ENCODE measurements at places on chromosomes 2 and 18.

GRCh38 chr2:201879996-201880395, 73.7 kb downstream of the CDK15 start:
- no peak for DNase-seq

- no peak for DNase-seq
Observed at GRCh38 chr2:797556-797955, 120.3 kb upstream of the TMEM18 start.

DNA sequence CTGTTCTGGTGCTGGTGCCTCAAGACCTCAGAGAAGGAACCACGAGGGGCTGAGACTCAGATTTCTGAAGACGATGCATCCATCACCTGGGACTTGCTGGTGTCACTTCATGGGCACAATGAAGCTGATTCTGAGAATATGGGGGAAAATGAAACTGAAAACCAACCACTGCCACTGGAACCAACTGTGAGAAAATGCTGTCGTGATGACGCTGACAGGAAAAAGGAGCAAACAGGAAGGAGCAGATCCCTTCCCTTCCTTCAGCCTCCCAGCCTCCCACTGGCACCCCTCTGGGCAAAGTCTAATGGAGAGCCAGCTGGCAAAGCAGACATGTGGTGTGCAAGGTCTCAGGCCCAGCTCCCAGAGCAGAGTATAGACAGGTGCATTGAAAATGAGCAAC, 109.7 kb downstream of the FOXI3 start:
- no peak for DNase-seq

DNA sequence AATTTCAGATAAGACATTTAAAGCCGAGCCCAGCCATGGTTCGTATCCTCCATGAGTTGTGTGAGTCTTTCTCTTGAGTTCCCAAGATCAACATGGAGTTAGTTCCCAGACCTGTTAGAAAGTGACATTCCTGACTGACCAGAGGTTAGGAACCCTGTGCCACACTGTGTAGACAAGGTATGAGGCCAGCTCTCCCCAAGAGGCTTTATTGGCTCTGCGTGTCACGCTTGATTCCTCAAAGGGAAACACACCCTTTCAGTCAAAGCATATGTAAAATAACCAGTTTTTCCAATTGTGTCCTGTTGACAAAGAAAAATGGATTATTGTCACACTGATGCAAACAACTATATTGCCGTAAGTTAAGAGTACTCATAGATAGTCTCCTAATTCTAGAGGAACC, 1.2 kb downstream of the SULT1C3 start:
- DNase-seq = no peak

- no peak for DNase-seq
Observed at GRCh38 chr2:105395691-105396090, 3.2 kb downstream of the FHL2 start.

DNA sequence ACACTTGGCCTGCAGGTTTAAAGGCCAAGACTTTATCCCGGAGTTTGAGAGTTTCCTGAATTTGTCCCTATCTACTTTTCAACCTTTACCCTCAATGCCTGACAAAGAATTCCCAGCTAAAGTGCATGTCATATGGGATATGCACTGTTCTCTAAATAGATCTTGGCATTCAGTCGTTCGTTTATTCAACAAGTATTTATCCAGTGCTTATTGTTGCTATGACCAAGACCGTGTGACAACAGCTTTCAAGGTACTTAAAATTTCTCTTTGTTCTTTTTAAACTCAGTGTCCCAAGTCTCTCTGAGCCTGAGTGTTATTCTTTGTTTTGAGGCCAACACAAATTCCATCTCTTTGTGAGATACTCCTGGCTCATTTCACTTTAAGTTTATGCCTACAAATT, 133.4 kb downstream of the RGPD3 start:
- DNase-seq = no peak

GRCh38 chr18:36828157-36828629, 609 bp downstream of the TPGS2 start:
- peak; percentile 28 for DNase-seq
